ENCODE measurements at places on chromosomes 12 and 14.

DNA sequence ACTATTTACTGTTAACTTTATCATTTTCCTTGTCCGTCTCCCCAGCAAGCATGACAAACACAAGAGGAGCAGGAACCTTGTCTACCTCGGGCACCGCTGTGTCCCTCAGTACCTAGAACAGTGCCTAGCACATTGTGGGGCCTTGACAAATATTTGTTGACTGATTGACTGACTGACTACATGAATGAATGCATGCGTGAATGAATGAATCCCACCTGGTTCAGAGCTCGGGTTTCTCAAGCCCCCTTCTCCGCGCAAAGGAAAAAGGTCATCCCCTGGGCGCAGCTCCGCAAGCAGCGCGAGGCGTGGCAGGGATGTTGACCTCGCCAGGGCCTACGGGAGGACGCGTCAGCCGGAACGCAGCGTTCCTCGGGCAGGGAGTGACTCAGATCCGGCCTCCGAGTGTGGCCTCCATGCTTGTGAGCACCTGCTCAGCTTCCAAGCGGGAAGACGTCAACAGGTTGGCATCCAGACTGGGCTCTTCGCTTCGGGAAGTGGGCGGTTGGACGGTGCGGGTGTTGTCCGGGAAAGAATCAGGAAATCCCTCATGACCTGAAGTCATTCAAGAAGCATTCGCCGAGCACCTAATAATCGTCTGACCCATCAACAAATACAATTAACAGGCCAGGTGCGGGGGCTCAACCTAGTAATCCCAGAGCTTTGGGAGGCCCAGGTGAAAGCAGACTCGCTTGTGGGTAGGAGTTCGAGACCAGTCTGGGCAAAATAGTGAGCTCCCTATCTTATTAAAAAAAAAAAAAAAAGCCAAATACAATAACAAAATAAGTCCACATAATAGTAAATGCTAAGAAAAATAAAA, 13.9 kb upstream of the UBC start:
- no peak for DNase-seq

DNA sequence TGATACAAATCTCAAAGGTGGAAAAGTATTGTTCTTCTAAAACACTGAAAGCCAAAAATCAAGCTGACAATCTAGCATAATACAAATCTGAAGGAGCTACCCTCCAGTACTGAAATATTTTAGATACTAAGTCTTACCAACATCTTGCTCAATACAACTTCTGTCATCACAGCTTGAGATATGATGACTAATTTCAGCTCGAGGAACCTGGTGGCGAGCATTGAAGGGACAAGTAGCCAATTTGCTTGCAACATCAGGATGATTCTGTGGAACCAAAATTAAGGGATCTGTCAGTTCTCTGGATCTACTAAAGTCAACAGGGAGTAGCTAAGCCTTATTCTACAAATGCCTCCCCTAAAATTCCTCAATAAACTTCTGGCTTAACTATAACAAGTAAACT, 10.4 kb downstream of the GTSF1 start:
- DNase-seq = no peak

DNA sequence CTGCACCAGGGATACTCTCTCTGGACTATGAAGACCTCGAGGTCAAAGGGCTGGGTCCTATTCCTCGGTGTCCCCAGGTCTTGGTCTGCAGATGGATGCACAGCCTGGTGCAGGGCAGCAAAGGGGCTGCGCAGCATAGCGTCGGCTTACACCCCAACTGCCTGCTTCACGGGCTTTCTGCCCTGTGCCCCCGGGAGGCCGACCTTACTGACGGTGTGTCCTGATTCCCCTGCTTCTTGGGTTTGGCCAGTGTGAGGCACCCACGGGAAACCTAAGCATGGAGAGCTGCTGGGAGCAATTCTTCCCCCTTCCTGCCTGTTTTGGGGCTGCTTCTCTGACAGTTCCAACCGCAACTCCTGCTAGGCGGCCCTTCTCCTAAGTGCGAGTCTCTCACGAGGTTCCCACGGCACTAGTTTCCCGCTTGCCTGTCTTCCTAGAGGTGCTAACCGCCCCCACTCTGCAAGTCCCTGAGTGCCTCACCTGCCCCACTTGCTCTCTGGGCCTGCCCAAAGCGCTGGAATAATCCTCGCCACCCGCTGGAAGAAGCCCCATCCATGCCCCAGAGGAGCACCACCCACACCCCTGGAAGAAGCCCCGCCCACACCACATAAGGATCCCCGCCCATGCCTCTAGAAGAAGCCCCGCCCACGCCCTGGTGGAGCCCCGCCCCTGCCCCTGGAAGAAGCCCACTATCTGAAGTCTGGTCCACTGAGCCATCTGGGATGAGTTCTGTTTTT, 54.0 kb downstream of the PRIMA1 start:
- no peak for DNase-seq

DNA sequence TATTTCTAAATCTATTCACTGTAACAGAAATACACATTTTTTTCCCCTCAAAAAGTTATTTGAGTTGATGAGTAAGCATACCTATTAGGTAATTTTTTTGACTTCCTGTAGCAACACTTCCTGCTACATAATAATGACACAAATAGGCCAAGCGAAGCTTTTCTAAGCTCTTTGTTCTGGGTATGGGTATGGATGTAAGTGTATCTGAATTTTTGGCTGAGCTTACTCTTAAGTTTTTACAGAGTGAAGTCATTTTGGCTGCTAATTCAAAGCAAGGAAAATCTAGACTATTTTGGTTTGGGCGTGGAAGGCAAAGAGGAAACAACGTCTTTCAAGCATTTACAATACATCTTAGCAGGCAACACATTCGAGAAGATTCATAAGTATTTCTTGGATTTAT, 1206.0 kb upstream of the FLRT2 start:
- DNase-seq = no peak

DNA sequence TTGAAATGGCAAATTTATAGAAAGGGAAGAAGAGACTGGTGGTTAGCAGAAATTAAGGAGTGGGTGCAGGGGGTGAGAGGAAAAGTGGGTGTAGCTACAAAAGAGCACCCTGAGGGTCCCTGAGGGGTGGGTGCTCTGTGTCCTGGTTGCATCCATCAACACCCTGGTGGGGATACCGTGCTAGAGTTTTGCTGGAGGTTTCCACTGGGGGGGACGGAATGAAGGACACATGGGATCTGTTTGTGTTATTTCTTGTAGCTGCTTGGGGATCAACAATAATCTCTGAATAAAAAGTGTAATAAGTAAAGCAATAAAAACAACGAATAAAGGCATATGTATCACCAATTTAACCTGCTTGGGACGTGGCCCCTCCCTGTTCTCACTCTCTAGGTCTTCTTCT, 175.3 kb downstream of the KIF26A start:
- DNase-seq = no peak

- no peak for DNase-seq
These were observed 2.6 kb downstream of the IFFO1 start for GRCh38 chr12:6553051-6553868.

DNA sequence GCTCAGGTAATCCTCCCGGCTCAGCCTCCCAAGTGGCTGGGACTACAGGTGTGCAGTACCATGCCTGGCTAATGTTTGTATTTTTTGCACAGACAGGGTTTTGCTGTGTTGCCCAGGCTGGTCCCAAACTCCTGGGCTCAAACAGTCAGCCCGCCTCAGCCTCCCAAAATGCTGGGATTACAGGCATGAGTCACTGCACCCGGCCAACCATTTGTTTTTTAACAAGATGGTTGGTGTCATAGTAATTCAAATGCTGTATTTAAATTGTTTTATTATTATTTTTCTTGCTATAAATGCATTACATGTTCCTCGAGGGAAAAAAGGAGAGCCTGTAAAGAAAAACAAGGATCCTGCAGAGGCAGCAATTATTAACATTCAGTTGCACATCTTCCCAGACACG, 83.9 kb downstream of the EP400 start:
- no peak for DNase-seq
